Activated CD4-positive, alpha-beta T cell treated with anti-CD3 and anti-CD28 coated beads for 4 hours (primary cell): ENCODE measurements at places on chromosomes 2 and 18.

GRCh38 chr2:134217924-134218323 is 35.9 kb upstream of the MGAT5 start:
- DNase-seq, result peak; percentile 42

GRCh38 chr2:204060841-204061240 is 124.3 kb downstream of the ICOS start:
- no peak for DNase-seq

DNA sequence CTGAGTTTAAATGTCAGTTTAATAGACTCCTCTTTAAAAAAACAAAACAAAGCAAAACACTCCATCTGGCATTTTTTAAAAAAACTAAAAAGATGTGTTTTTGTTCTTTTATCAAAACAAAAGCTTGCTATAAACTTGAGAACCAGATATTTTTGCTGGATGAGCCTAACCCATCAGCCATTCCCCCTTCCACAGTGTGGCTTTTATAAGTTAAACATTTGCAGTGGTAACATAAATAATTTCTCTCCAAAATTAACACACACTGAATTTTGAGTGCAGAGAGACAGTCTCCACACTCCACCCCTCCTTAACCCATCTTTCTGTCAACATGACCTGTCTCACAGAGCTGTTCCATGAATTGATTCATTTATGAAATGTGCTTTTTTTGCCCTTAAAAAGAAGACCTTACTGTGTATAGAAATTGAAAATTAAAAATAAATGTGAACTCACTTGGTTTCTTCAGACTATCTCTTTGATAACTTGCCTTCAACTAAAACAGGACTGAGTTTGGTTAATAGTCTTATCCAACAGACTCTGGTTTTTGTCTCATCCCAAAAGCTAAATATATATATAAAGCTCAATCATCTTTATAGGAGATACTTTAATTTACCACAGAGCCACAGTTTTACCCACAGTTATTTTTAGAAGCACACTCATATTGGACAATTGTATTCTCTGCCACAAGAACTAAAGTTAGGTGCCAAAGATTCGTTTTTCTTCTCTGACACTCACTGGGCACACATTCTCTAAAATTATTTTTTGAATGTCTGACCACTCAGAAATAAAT is 64.8 kb upstream of the STK39 start:
- DNase-seq, result no peak

- DNase-seq, result no peak
Measured at GRCh38 chr2:238445409-238446190, 18.9 kb downstream of the ASB1 start.

GRCh38 chr2:110729106-110729505 is 3.3 kb upstream of the ACOXL start:
- no peak for DNase-seq

GRCh38 chr2:121345887-121346286 is 60.9 kb upstream of the TFCP2L1 start:
- no peak for DNase-seq
